CD4-positive, alpha-beta T cell treated with Interleukin-17A for 4 hours (primary cell): ENCODE measurements at places on chromosomes 12 and 14.

- DNase-seq, result no peak
Observed at GRCh38 chr12:50999093-50999492, 27.1 kb downstream of the SLC11A2 start.

GRCh38 chr12:63090716-63091115 is 60.3 kb downstream of the AVPR1A start:
- no peak for DNase-seq

DNA sequence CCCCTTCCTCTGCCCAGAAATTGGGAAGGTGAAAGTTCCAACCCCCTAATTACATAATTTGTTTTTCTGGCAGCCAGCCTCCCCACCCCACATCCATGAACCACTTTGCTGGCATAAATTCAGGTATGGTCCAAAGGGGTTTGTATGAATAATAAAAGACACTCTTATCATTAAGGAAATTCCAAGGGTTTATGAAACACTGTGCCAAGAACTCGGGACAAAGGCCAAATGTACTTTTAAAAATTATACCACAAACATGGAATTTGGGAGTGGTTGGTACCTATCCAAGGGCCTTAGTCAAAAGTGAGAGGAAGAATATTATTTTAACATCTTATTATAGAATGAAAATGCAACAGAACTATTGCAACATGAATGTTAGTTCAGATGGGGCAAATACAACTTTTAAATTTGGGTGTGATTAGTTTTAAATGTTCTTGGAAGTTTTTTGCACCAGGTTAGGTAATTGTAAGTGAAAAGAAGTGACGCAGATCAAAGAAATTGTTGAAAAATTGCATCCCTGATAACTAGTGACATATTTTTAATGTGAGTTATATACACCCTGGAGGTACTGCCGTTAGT is 217.8 kb downstream of the TMEM117 start:
- DNase-seq, result no peak

DNA sequence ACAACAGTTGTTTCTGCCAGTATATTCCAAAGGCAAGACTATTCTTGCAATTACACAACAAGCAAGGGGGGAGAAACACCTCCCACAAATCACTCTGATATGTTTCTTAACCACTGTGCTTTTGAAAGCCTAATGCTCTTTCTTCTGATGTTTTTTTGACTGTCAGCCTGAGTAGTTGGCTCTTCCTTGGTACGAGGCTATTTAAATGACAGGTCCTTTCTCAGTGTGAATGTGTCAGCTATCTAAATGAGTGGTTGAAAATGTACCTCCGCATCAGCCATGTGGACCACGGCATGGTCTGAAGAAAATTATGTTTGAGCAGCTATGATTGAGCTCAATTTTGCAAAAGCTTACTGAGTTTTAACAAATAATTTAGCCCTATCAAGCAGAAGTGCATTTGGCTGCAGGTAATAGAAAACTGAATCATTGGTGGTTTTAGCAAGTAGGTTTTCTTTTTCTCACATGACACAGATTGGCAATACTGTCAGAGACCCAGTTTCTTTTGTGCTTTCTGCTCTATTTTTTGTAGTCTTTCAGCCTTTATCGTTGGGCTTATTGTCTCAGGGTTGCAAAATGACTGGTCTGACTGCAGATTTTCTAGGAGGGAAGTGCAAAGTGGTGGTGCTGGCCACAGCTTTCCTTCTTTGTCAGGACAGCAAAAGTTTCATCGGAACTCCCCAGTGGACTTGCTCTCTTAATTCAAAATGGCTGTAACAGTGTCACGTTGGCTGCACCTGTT is 162.8 kb downstream of the RGS6 start:
- no peak for DNase-seq

DNA sequence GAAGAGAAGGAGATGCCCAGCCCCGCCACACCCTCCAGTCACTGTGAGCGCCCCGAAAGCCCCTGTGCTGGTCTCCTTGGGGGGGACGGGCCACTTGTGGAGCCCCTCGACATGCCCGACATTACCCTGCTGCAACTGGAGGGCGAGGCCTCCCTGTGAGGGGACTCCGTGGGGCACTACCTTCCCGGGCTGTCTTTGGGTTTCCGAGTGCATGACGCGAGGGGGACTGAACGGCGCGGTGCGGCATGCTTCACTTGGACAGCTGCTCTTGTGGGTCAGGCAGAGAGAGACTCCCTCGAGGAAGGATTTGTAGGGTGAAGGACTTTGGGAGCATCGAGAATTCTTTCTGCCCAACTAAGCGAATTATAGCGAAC is 1.1 kb downstream of the CCDC184 start:
- DNase-seq, result no peak

GRCh38 chr12:53327435-53328042 is 6.1 kb upstream of the AAAS start:
- peak; percentile 32 for DNase-seq
